ENCODE measurements at places on chromosomes 5 and 9.

GRCh38 chr9:133731876-133732638, 6.1 kb downstream of the SARDH start:
- DNase-seq = no peak

GRCh38 chr5:25327172-25327571, 682.4 kb upstream of the CDH10 start:
- no peak for DNase-seq

GRCh38 chr9:10032166-10032565, 580.6 kb downstream of the PTPRD start:
- DNase-seq = no peak

DNA sequence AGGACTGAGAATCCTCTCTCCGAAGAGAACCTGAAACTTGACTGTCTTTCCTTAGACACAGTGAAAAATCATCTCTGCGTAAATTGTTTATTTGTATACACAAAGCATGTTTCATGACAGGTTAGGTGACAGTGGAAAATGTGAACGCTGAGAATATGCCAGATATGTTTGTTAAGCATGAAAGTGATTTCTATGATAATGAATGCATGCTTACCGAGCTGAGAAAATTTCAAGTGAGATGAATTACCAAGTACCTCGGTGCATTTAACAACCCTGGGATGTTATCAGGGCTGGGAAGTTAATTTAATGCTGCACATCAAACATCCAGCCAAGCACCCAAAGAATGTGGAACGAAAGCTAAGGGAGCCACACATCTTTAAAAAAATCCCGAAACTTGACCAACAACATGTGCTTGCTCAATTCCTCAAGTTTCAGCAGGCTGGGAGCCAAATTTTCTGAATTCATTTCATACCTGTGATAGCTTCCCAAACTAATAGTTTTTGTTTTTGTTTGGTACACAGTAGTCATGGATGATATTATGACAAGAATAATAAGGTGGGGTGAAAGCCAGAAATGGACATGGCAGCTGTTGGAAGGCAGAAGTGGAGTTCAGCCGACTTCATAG, 336.9 kb downstream of the ARHGEF28 start:
- no peak for DNase-seq

DNA sequence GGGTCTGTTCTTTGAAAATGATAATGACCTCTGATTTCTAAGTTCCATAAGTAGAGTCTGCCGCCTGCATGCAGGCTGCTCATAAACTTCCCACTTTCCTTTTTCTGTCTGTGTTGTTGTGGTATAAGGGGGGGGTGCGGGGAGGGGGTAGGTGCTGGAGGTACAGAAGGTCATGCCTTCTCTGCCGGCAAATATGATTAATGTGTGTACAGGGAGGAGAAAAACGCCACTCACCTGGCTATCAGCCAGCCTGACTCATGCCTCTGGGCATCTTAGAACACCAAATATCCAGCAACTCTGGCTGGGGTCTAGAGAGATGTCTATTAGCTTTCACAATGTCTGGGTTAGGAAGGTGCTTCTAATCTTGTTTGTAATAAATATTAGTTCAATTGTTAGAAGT, 128.3 kb downstream of the EFNA5 start:
- DNase-seq = no peak

DNA sequence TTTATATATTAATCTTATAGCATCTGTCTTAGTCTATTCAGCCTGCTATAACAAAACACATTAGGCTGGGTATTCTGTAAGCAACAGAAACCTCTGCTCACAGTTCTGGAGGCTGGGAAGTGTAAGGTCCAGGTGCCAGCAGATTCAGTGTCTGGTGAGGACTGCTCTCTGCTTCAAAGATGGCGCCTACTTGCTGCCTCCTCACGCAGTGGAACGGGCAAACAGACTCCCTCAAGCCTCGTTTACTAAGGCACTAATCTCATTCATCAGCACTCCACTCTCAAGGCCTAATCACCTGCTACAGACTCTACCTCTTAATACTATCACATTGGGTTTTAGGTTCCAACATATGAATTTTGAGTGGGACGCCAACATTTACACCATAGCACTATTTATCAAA, 5.2 kb upstream of the TBC1D2 start:
- no peak for DNase-seq

GRCh38 chr5:172845154-172845553, 11.1 kb downstream of the ERGIC1 start:
- no peak for DNase-seq

DNA sequence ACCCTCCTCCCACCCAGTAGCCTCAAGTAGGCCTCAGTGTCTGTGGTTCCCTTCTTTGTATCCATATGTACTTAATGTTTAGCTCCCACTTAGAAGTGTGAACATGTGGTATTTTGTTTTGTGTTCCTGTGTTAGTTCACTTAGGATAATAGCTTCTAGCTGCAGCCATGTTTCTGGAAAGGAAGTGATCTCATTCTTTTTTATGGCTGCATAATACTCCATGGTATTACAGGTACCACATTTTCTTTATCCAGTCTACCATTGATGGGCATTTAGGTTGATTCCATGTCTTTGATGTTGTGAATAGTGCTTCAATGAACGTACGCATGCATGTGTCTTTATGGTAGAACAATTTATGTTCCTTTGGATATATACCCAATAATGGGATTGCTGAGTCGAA, 74.8 kb downstream of the SLC12A2 start:
- no peak for DNase-seq

DNA sequence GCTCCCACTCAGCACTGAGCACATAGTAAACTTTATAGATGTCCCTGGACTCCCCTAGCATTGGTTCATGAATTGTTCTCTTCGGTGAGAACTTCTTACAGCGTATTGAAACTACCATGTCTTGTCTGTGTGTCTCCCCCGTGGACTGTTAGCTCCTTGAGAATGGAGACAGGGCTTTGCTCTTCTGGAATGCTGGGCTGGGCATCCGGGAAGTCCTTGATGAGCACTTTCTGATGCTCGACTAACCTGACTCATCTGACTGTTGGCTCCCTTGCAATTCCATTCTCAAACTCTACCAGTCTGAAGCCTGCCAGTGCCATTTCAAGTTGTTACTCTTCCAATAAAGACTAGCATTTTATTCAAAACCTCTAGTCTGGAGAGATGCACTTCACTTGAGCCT, 15.0 kb upstream of the PFDN1 start:
- DNase-seq = no peak

GRCh38 chr9:86983249-86983619, 35.9 kb upstream of the GAS1 start:
- no peak for DNase-seq

- no peak for DNase-seq
Observed at GRCh38 chr9:112065806-112066606, 109.1 kb downstream of the SUSD1 start.

- no peak for DNase-seq
Observed at GRCh38 chr5:137605411-137605810, 106.3 kb upstream of the SPOCK1 start.

DNA sequence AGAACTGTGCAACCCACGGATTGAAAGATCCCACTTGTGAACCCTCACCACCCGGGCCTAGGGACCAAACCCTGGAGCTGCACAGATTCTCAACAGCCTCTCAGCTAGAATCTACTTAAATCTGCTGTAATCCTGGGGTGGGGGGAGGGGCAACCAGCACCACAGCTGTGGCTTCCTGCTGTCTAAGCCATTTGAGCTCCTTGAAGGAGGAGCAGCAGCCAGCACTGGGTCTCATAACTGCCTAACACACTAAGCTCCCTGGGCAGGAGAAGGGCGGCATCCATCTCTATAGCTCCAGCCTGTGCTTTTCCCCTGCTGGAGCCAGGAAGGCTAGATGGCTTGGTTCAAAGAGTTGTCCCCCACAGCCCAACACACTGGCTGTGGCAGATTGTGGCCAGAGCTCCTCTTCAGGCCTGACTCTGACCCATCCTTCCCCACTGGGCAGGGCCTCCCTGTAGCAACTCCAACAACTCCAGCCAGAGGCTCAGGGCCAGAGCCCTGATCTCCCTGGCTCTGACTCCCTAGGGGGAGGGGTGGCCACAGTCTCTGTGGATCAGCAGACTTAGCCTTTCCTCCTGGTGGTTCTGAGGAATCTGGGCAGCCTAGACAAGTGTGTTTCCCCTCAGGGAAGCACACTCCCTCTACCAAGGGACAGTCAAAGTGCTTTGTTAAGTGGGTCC, 72.0 kb upstream of the C9orf72 start:
- no peak for DNase-seq

- no peak for DNase-seq
Observed at GRCh38 chr5:13814301-13814700, 130.2 kb downstream of the DNAH5 start.

DNA sequence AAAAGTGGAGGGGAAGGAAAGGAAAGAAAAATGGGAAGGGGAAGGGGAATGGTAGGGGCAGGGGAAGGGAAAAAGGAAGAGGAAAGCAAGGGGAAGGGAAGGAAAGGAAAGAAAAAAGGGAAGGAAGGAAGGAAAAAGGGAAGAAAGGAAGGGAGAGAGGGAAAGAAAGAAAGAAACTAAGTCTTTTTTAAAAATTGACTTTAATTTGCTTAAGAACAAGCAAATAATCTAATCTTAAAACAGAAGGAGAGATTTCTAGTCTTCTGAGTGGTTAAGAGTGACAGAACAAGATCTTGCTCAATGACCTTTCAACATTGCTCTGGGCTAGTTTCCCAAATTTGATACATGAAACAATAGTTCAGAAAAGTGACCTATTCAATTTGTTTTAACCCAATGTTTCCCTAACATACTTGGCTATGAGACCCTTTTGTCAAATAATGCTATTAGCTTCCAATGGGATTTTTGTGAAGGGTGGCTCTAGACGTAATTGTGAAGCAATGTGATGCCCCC, 33.4 kb upstream of the GLIS3 start:
- DNase-seq = no peak

DNA sequence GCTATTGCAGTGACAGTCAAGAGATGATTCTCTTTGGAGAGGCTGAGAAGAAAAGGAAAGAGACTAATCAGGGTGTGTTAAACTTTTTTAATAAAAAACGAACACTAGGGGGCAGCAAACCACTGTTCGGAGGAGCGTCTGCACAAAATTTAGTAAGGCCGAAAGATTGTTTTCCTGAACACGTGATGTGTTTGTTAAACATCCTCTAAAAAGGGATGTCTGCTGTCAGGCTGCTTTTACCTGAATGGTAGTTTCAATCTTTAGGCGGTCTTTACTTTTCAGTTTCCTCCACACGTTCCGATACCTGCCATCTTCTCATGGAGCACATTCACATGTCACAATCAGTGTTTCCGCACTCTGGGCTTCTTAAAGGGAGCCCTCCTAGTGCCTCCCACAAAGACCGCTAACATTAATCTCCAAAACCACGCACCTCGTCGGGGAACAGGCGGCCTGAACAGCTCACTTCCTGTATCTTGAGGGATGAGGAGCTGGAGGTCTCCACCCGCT, 125.2 kb downstream of the GPBP1 start:
- peak; percentile 54 for DNase-seq

DNA sequence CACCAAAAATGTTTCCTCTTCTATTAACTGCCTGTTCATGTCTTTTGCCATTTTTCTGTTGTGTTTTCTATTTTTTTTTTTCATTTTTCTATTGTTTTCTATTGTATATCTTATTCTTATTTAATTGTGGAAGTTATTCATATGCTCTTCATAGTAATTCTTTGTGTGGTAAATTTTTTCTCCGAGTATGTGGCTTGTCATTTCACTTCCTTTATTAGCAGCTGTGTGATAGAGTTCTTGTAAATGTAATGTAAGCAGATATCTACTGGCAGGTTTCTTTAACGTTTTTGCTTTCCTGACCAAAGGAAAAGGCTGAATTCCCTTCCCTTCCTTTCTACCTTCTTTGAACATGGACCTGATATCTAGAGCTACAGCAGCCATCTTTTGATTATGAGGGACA, 5.8 kb upstream of the PLPP1 start:
- no peak for DNase-seq

GRCh38 chr9:127742435-127743088, 7.5 kb upstream of the TOR2A start:
- no peak for DNase-seq

DNA sequence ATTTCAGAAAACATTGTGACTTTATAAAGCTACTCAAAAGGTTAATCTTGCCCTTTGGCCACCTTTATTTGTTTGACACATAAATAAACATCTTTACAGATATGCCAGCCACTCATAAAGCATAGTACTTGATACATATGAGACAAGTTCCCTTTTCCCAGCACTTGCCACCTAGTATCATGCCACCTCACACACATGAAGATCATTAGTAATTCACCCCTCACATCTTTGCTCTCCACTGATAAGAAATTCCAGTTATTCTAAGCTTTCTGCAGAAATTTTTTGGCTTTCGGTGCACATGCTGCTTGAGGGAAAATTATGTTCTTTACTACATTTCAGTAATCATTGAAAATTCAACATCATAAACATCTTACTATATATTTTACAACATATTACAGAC, 59.1 kb downstream of the DEPDC1B start:
- DNase-seq = no peak

- no peak for DNase-seq
Observed at GRCh38 chr5:94778732-94779131, 160.3 kb downstream of the SLF1 start.

GRCh38 chr9:6272229-6272598, 56.0 kb upstream of the TPD52L3 start:
- no peak for DNase-seq

- peak; percentile 35 for DNase-seq
Observed at GRCh38 chr5:173010021-173010420, 26.4 kb downstream of the ATP6V0E1 start.

- no peak for DNase-seq
Observed at GRCh38 chr5:89733772-89734171, 675.8 kb downstream of the CETN3 start.

GRCh38 chr9:27476870-27477515, 47.1 kb upstream of the IFNK start:
- DNase-seq = no peak

- DNase-seq = no peak
Observed at GRCh38 chr5:337563-338130, 16.1 kb downstream of the AHRR start.

- DNase-seq = no peak
Observed at GRCh38 chr9:35656831-35657545, 831 bp downstream of the RMRP start.

- no peak for DNase-seq
Observed at GRCh38 chr5:88979244-88979643, 96.3 kb upstream of the MEF2C start.

- DNase-seq = no peak
Observed at GRCh38 chr5:39262981-39263380, 43.6 kb upstream of the FYB1 start.

- no peak for DNase-seq
Observed at GRCh38 chr5:32031089-32031488, 143.0 kb downstream of the GOLPH3 start.

All from activated naive CD4-positive, alpha-beta T cell treated with Interleukin-2 at 50 U/mL for 16 hours (primary cell).